Activated CD4-positive, alpha-beta T cell treated with anti-CD3 and anti-CD28 coated beads, Interleukin-2, Interleukin-4, amounts not matched to agents 100 ng/mL and 50 ng/mL, durations not matched to agents 16 hours and 8 hours (primary cell): ENCODE measurements at places on chromosomes 13 and 19.
A peak's percentile ranks its signal among the peaks of the same experiment; 100 is the strongest.

DNA sequence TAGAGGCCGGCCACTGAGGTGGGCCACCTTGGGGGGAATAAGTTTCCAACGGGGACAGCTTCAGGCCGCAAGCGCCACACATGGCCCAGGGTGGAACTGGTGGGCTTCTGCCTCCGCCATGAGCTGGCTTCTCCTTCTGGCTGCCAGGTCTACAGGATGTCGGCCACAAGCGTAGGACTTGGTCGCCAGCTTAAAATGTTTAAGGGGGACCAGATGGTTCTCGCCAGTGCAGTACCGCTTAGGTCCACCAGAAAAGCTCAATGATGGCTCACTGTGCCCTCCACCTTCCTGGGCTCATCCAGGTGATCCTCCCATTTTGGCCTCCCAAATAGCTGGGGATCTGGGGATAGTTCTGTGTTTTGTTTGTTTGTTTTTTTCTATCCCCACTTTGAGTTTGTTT is 38.7 kb upstream of the ZNF254 start:
- no peak for DNase-seq

- DNase-seq: no peak
Observed at GRCh38 chr13:25391932-25392331, 20.2 kb downstream of the ATP8A2 start.

DNA sequence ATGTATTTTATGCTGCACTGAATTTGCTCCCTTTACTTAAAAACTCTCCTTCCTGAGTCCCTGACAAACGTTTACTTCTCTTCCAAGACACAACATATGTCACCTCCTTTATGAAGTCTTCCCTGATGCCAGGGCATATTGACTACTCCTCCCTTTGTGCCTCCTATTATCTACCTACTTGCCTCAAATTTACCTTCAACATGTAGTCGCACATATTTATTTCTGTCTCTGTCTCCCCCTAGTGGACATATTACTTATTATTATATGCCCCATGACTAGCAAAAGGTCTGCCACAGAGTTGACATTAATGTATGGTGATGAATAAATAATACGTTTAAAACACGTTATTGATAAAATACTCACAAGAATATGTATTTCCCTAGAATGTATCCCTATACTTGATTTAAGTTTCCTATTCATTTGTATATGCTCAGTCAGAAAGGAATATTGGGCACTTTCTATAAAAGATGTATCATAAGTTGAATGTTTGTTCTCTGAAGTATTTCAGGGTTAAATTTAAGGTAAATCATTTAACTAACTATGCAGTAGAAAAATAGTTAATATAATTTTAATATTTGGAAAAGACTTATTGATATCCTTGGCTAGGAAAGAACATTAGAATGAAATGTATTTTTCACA is 250.3 kb upstream of the ATXN8OS start:
- DNase-seq: peak; percentile 40

DNA sequence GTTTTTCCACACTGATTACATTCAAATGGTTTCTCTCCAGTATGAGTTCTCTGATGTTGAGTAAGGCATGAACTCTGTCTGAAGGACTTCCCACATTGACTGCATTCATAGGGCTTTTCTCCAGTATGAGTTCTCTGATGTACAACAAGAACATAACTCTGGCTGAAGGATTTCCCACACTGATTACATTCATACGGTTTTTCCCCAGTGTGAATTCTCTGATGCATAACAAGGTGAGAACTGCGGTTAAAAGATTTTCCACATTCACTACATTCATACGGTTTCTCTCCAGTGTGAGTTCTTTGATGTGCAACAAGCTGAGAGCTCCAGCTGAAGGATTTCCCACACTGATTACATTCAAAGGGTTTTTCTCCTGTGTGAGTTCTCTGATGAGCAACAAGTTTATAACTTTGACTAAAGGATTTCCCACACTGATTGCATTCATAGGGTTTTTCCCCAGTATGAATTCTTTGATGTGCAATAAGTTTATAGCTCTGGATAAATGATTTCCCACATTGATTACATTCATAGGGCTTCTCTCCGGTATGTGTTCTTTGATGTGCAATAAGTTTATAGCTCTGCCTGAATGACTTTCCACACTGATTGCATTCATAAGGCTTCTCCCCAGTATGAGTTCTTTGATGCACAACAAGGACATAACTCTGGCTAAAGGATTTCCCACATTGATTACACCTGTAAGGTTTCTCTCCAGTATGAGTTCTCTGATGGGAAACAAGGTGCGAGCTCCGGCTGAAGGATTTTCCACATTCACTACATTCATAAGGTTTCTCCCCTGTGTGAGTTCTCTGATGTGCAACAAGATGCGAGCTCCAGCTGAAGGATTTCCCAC is 23.5 kb downstream of the ZNF180 start:
- no peak for DNase-seq

DNA sequence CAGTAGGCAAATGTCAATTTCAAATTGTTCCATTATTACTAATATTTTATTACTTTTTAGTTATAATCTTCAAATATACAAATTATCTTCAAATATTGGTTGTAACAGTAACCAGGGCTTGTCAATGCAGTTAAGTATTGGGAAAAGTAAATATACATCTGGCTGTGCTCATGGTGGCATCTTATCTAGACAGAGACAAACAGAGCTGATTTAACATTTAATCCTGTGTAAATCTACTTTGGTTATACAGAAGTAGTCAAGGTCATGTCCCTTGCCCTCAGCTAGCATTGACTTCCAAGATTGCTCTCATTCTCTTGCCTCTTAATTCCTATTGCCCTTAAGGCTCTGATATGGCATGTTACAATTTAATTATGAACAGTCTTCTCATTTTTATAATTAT is 98.4 kb upstream of the KLHL1 start:
- DNase-seq: no peak

DNA sequence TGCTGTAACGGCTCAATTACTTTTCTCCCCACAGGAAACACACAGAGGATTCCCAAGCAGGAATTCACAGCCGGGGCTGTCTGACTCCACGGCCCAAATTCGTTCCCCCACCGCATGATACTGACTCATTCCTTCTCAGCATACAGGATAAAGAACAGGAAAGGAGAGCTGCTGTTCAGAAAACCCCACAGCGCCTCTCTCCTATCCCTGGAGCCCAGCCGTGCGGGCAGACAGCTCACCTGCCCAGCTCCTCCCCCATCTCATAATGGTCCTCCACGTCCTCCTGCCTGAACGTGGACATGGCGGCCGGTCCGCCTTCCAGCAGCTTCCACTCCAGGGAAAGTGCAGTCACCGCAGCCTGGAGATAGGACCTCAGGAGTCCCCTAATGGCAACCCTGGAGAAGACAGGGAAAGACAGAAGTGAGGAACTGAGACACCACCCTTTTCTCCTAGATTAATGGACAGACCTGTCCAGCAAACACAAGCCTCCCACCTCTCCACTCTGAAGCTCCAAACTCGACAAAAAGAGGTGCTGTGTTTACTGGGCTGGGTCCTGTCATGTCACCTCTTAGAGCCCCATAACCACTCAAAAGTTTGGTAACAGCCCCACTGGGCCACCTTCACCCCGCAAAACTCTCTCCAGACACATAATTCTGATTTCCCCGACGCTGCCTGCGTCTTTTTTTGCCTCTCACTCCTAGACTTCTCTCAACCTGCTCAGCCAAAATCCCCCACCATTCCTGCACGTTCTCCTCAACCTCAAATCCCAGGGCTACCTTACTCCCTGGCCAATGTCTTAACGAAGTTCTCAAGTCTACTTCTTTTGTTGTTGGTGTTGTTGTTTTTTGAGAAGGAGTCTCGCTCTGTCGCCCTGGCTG is 1.2 kb downstream of the DAPK3 start:
- no peak for DNase-seq

DNA sequence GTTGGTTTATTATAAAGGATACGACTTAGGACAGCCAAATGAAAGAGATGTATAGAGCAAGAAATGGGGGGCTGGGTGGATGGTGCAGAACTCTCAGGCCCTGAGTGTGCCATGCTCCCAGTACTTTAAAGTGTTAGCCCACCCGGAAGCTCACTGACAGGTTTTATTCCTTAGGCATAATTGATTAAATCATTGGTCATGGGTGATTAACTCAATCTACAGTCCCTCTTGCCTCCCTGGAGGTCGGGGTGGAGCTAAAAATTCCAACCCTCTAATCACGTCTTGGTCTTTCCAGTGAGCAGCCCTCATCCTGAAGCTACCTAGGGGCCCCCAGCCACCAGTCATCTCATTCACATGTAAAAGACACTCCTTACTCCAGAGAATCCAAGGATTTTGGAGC is 9.9 kb upstream of the LEUTX start:
- DNase-seq: no peak

- DNase-seq: no peak
Observed at GRCh38 chr19:33988601-33989000, 183.7 kb upstream of the LSM14A start.

DNA sequence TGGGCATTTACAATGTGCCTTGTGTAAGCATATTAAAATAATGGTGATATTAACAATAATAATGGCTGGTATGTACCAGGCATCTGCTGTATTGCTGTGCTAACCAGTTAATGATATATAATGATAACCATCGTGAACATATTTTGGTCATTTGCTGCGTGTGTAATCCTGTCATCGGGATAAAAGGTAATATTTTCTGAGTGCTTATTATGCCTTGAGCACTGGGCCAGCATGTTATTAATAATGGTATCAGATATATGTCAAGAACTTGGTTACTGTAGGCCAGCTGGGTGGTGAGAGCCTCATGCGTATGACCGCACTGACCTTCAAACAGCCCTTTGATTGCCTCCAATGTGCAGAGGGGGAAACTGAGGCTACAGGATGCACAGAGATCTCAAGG is 22.2 kb upstream of the FXYD3 start:
- DNase-seq: no peak

GRCh38 chr19:5494773-5495172 is 39.6 kb downstream of the ZNRF4 start:
- DNase-seq: no peak

GRCh38 chr13:97434397-97435201 is 630 bp downstream of the RAP2A start:
- DNase-seq: peak; percentile 17

DNA sequence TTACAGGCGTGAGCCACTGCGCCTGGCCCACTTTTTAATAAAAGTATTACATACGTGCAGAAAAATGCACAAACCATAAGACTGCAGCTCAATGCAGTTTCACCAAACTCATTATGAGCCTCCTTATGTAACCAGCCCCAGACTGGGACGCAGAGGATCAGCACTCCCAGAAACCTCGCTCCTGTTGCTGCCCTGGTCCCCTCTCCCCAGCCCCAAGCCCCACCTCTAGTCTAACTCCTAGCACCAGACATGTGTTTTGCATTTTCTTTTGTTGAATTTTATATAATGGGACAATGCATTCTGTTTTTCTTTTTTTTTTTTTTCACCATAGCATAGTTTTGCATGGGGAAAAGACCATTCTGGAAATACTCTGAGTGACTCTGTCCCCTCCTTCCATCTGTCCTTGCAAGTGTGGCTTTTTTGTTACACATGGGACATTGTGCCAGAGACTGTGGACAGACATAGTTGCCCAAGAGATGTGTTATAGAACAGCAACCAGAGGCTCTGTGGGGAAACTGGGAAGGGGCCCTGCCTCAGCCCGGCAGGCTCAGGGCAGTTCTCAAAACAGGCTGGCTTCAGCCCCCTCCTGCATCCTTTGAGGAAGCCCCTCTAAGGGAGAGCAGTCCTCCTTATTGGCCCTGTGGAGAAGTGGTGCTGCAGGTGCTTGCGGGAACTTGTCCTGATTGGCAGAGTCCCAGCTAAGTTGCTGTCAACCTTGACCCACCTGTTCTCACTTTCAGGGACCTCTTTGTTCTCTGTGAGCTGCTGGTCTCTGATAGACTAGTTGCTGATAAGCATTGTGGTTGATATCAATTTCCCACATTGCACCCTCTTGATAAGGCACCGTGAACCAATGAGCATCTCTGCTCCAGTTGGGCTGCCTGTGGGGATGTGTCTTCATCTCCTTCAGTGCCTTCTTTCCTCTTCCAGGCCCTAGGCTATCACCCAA is 13.8 kb upstream of the OLFM4 start:
- no peak for DNase-seq

DNA sequence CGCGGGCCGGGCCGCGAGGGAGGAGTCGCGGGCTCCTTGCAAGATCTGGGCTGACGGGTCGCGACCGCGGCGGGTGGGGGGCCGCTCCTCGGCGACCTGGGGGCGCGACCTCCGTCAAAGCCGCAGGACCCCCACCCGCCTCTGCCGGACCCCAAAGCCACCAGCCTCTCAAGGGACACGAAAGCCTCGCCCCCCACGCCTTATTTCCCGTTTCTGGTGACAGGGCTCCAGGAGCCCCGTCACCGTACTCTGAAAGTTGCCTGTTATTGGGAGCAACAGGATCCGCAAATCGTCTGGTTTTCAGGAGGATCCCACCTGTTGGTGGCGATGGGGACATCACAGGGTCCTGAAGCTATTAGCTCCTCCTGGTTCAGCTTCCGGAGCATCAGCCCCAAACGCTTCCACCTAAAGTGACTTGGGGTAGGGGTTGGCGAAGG is 530 bp downstream of the MAU2 start:
- no peak for DNase-seq

- DNase-seq: peak; percentile 74
Observed at GRCh38 chr19:47226426-47227351, 4.3 kb downstream of the BBC3 start.

GRCh38 chr19:57406516-57407123 is 4.3 kb upstream of the ZNF17 start:
- peak; percentile 56 for DNase-seq

GRCh38 chr13:28531077-28531844 is 36.3 kb upstream of the FLT1 start:
- no peak for DNase-seq

GRCh38 chr19:23098988-23099387 is 17.8 kb upstream of the ZNF730 start:
- no peak for DNase-seq

DNA sequence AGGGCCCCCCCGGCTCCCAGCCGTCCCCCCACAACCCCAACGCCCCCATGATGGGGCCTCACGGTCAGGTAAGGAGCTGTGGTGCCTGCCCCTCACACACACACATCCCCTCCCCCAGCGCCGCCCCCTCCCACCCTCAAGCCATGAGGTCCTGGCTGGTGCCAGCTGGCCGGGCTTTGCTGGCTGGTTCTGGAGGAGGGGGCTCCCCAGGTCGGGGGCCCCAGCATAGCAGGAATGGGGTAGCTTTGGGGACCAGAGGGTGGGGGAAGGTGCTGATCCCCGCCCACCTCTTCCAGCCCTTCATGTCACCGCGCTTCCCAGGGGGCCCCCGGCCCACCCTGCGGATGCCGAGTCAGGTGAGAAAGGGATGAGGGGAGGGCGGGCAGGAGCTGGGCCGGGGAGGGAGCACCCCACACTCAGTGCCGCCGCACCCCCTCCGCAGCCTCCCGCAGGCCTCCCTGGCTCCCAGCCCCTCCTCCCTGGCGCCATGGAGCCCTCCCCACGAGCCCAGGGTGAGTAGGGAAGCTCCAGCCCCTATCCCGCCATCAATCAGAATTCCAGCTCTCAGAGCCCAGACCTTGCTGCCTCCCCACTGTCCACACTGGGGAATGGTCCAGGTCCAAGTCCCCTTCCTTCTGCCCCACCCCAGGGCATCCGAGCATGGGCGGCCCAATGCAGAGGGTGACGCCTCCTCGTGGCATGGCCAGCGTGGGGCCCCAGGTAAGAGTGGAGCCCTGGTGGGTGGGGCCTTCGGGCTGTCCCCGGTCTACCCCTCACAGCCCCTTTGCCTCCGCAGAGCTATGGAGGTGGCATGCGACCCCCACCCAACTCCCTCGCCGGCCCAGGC is 6.4 kb downstream of the ISYNA1 start:
- DNase-seq: no peak

- DNase-seq: no peak
Observed at GRCh38 chr13:104477261-104477660, 1411.0 kb upstream of the SLC10A2 start.

GRCh38 chr13:45951724-45952123 is 100.2 kb upstream of the SIAH3 start:
- DNase-seq: no peak

GRCh38 chr19:1438933-1439354 is 748 bp downstream of the RPS15 start:
- DNase-seq: no peak
